Ammon's horn (tissue), 1 donor: ENCODE measurements at places on chromosomes 5 and 9.

GRCh38 chr5:180290568-180291233 is 1.2 kb downstream of the MAPK9 start:
- no peak for DNase-seq

DNA sequence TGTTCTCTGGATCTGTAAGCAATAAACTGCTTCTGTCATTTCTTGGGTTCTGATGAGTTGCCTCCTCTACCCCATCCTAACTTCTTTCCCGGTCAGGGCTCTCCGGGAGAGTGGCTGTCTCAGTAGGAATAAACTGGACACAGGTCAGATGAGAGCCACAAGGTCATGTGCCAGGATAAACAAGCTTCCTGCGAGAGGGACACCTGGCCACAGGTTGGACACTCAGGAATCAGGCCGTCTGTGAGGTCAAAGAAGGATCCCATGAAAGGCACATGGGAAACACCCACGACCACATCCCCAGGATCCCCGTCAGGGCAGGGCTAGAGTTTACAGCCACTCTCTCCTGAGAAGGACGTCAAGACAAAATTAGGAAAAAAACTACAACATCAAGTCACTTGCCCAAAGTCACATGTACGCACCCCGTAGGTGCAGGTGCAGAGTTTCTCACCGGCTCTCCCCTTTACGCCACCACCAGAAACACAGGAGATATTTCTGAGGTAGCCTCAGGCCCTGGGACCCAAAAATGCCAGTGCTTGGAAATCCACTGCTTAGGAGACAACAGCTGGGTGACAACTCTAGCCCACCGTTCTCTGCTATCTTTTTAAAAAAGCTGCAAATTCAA is 28.7 kb downstream of the CCT5 start:
- no peak for DNase-seq

GRCh38 chr9:107606149-107606790 is 116.7 kb upstream of the KLF4 start:
- no peak for DNase-seq

DNA sequence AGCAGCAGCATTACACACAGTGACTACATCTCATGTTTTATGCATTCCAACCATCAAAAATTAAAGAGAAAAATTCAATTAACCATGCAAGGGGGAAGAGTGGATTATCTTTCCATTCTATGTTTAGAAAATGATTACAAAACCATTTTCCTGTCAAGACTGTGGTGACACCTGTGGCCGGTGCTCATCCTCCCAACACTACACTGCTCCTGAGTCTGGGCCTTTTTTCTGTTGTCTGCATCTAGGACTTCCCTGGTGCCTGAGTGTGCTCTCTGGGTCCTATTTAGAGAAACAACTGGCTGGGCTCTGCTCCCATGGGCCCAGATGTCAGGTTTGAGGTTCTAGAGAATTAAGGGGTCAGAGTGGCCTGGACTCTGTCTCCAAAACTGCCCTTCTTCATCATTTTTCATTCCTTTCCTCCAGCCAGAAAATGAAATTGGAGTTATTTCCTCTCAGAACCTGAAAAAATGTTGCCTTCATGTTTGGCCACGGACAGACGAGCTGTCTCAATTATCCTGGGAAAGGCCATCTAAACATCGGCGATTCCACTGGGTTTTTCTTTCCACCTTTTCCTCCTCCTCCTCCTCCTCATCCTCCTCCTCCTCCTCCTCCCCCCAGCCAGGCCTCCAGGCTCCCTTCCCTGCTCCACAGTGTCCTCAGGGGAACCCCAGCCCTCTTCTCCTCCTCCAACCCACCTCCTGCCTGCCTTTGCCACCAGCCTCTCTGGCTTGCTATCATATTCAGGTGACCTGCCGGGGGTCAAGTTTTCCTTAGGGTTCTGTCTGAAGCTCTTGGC is 11.4 kb upstream of the ARSI start:
- no peak for DNase-seq

DNA sequence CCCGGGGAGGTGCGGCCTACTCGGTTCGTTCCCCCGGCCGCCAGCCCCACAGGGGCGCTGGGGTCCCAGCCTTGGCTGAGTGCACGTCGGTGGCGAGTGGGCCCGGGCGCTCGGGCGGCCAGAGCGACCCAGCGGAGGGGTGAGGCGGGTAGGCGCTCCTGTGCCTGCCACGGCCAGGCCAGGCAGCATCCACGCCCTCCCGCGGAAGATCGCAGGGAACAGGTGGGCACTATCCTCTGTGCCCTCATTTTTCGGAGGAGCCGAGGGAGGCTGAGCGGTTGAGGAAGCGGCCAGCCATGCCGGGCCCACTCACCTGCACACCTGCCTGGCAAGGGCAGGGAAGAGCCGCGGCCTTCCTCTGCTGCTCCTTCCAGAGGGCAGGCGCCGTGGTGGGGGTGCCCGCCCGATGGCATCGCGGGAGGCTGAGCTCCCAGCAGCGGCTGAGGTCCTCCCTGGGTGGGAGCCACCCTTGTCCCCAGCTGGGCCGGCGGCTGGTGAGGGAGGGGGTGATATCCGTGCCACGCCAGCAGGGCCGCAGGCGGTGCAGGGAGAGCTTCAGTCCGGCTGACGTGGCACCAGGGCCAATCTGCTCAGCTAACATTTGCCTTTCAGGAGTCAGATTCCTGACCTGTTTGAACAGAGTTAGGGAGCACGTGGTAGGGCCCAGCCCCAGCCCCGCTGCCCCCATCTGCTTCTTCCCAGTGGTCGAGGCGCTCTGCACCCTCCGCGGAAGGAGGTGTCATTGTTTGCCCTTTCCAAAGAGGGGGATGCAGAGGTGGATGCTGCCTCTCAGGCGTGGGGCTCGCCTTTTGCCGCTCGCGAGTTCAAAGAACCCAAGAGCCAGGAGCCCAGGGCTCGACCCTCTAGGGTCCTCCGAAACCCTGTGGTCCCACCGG is 1.6 kb upstream of the SEC16A start:
- peak; percentile 40 for DNase-seq

- DNase-seq = no peak
Measured at GRCh38 chr9:18849890-18850677, 182.9 kb downstream of the SAXO1 start.

- DNase-seq = no peak
Measured at GRCh38 chr5:163342306-163342705, 95.1 kb upstream of the CCNG1 start.

DNA sequence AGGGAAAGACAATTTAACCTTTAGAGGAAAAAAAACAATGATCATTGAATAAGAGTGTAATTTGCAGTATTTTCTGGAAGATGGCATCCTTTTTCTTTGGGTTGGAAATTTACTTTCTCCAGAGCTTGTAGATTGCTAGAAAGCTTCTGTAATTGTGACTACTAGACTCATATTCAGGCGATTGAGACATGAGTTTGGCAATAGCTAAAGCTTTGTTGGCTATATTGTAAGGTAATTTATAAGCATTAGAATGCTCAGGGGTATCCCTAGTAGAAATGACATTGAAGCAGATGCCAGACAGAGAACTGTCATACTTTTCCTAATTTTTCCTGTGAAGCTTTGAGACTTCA is 115.3 kb downstream of the UNC13B start:
- DNase-seq = no peak

DNA sequence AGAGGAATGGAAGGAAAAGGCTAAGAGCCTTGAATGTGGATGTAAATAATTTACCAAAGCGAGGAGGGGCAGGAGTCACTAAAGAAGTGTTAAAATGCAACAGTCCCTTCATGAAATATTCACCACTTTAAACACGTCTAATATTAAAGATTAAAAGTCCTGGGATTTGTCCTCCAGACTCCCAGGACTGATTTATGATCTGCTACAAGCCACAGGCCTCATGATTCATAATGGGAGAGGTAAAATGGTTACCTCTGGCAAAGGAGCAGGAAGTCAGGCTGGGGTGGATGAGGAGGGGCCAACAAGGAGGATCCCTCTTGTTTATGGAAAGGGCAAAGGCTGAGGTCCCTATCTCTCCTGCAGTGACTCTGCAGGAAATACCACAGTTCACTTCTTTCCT is 292.4 kb downstream of the TRIM32 start:
- DNase-seq = no peak
